ENCODE measurements at places on chromosomes 6 and 20. TPM values are rescaled to one million over a fixed set of nuclear protein-coding genes. Genes with fewer than 3 reads are reported as not detected.

Gene TMC2
- polyA plus RNA-seq, result 0.05 TPM

Gene CGA
- 0.40 TPM for polyA plus RNA-seq

DNA sequence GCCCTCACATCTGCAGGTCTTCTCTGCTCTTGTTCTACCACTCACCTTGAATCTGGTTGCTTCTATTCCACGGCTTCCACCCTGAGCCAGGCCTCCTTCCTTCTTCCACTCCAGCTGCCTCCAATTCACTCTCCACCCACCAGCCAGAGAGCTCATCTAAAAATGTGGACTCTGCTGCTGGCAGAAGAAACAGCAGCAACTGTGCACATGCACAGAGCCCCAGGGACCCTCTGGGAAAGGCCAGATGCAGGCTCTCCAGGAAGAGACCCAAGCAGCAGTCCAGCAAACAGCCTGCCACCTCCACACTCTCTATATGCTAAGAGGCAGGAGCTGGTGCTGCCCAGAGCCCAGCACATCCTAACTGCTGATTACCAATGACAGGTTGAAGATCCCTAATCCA lies 162.6 kb upstream of the TOP1 start:
- peak; percentile 55 for DNase-seq

DNA sequence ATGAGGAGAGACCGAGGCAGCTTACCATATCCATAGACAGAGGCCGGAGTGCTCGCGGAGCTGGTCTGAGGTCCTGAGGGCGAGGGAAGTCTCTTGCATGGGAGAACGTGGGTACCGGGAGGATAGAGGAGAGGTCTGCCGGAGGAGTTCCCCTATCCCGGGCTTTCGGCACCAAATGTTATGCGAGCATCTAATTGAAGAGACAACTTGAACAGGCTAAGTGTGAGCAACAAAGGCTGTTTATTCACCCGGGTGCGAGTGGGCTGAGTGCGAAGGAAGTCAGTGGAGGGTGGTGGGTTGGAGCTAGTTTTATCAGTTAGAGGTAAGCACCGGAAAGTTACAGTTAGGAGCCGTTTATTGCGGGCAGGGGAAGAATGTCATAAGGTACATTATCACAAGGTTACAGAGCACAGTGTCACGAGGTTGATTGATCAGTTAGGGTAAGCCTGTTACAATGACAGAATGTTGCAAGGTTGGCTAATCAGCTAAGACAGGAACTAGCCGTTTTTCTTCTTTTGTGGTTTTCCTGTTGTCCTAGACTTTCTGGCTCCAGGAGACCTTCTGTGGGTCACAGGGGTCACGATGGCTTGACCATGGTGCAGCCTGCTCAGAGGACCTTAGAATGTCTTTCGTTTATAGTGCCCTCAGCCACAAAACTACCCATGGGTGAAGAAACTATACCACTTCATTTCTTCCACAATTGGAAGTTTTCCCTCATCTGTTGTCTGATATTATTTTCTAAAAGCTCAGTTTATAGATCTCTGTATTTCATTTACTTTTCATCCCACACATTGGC lies 746.0 kb upstream of the ADGRB3 start:
- DNase-seq, result no peak

DNA sequence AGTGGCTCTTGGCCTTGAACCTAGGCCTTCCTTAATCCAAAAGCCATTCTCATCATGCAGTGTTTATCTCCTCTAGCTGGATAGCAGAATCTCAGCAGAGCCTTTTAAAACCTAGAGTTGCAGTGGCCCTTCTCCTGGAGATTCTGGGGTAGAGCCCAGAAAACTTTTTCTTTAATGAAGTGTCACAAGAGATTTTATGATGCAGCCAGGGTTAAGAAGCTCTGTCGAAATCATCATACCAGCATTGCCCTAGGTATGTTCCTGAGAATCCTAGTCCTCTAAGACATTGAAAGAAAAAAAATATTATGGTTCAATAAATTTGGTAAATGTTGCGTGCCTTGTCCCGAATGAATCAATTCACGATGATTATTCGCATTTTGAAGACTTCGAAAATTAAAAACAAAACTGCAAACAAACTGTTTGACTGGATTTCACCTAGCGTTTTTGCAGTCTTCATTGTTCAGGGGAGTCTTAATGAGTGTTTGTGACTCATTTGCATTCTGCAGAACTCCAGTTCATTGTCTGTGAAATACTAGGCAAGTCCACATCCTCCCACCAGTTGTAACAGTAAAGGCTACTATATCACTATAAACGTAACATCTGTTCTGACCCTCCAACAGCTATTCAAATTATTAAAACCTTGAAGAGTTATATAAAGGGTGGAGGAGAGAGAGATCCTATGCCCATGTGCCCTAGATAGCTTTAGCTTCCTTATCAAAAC lies 198.6 kb downstream of the UST start:
- DNase-seq, result no peak

DNA sequence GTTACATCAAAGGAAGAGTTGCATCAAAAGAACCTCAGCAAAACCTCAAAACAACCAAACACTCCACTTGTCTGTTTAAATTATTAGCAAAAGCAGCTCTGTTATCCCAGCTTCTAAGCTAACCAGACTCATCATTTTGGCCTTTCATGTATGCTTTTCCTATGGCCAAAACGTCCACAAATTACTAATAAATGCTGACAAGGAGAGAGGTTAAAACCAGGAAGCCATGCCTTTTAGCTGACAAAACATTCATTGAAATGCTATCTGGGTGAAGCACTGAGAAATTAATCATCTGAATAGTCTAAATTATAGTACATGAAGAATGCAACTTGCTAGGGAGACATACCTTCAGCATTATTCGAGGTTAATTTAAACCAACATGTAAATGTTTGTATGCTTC lies 80.6 kb downstream of the LAMA2 start:
- no peak for DNase-seq

- DNase-seq, result no peak
Measured at GRCh38 chr6:5294392-5295211, 33.3 kb downstream of the FARS2 start.

DNA sequence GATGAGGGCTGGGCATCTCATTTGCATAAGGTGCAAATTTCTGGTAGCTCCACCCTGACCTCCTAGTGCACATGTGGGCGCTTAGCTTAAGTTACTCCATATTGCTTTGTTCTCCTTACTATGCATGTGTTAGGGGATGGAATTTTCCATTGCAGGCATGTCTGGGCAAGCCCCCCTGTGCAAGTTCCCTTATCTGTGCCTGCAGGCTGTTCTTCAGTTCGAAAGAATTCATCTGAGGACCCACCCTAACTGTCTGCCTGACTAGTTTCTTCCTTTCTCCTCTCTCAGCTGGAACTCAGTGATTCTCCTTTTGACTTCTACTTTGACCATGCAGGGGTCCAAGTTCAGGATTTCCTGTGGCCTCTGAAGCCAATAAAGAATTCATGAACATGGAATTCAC lies 30.2 kb downstream of the CCDC170 start:
- no peak for DNase-seq

DNA sequence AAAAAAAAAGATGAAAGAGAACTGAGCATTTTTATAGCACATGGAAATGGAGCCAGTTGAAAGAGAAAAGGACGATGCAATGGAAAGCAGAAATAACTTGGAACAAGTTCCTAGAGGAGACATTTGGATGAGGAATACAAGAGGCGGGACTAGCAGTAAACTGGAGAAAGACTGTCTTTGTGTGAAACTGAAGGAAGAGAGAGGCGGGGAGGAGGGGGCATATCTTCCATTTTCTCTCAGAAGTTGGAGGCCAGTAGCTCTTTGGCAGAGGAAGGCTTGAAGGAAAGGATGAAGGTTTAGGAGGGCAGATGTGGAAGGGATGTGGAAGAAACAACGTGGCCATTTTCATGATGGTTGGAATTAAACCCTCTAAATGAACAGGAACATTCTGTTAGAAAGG lies 33.0 kb upstream of the ADGRF1 start:
- peak; percentile 78 for DNase-seq

DNA sequence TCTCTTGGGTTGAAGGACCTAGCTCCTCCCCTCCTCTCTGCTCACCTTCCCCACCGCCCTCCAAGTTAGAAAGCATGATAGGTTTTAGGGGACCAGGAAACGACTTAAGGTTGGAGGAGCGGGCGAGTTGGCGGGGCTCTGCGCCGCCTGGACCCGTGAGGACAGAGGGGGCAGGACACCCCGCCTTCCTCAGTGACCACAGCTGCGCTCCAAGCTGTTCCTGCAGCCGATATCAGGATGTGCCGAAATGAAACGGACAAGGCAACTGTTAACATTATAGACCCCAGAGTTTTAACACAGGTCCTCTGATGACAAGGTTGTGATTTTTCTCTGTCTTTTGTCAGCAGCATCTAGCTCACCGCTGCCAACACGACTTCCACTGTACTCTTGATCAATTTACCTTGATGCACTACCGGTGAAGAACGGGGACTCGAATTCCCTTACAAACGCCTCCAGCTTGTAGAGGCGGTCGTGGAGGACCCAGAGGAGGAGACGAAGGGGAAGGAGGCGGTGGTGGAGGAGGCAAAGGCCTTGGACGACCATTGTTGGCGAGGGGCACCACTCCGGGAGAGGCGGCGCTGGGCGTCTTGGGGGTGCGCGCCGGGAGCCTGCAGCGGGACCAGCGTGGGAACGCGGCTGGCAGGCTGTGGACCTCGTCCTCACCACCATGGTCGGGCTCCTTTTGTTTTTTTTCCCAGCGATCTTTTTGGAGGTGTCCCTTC lies at the start of gene GRM1:
GRM1 (plus strand) TSS at position 212 of the 722 bp plus-strand sequence; CDS start at position 668, 456 bp downstream.
- DNase-seq, result no peak

DNA sequence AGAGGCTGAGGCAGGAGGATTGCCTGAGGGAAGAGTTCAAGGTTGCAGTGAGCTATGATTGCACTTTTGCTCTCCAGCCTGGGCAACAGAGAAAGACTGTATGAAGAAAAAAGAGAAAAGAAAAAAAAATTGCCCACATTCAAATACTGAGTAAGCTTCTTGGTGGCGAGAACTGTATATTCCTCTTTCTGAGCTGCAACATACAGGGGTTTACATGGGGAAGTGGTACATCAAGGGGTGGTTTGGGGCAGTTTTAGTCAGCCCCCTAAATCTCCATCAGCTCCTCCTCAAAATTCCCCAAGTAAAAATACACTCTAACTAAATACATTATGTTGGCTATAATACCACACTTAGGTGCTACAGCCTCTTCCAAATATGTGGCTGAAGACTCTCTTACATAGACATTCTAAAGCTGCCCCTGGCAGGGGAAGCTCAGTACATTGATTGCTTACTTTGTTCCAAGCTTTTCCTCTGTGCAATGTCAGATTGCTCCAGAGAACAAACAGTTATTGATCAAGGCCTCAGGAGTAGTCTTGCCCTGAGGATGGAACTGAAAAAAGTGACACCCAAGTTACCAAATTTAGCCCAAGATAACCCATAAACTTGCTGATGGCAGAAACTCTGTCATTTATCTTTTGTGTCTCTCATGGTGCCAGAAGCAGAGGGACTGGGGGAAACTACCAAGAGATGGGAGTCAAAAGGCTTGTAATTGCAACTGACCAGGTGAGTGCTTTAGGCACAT lies 107.4 kb upstream of the RIPOR2 start:
- DNase-seq, result no peak

Gene CNBD2
- not detected for polyA plus RNA-seq

GRCh38 chr6:79586548-79586947 lies 44.6 kb upstream of the SH3BGRL2 start:
- no peak for DNase-seq

GRCh38 chr6:152054441-152054840 lies 247.0 kb downstream of the ESR1 start:
- no peak for DNase-seq

DNA sequence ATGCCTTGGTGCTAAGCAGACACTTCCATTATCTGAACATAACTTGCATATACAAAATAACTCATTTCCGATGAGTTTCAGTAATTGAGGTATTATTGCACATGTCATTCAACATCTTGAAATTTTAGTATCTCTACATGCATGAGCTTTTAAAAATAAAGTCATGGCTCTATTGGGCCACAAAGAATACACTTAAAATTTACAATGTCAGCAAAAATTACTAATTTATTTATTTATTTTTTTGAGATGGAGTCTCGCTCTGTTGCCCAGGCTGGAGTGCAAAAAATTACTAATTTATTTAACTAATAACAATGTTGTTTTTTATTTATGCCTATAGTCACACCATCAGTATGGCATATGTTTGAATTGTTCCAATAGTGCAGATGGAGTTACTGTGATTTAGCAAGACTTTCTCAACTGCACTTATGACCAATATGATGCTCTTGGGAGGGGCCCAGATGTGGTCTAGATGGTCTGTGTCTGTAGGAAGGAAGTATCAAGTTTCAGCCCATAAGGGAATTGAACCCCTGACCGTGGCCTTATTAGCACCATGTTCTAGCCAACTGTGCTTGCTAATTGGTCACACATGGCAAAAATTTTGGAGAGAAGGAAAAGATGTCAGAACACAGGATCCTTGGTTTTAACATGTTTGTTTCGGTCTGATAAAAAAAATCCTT lies 370.7 kb upstream of the TSHZ2 start:
- DNase-seq, result no peak

DNA sequence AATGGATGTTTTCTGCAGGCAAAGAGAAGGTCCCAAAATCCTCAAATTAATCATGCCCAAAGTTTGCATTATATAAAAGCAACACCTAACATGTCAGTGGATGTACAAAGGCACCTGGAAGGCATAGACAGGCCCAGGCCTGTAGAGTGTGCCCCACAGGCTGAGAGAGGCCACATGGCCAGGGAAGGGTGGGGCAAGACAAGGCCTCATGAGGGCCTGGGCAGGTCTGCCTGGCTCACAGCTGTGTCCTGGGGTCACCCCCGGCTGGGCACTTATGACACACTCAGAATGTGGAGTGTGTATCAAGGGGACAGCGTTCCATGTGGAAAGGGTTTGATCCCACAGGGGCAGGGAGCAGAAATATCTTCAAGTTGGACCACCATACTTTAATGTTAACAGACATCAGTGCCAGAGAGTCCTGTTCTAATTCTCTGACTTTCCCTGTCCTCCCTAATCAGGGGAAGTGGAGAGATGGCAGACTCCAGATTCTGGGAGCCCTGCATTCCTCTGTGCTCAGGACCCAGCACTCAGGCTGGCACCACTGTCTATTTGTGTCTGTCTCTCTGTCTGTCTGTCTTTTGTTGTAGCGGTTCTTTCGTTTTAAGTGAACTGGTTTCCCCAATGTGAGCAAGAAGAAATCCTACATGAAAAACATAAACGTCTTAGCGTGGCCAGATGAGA lies 178.3 kb upstream of the FOXA2 start:
- DNase-seq, result no peak

Gene GPX5
- polyA plus RNA-seq, result not detected

Gene VGLL2
- polyA plus RNA-seq, result 98.0 TPM

DNA sequence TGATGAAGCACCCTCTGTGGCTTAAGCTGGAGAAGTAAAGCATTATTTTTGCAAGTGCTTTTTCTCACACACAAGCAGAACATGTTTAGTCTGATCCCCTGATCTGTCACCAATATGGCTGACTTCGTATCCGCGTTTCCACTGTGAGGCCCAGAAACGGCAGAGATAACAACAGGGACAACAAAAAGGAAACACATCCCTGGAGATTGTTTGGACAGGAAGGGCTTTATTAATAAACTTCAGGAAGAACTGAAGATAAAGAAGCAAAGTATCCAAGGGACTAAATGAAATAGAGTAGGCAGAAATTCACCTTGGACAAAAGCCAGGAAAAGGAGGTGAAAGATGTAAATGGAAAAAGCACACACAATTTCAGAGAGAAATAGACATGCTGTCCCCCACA lies 49.2 kb downstream of the RARS2 start:
- peak; percentile 39 for DNase-seq

GRCh38 chr20:57082357-57082945 lies 184.0 kb downstream of the BMP7 start:
- no peak for DNase-seq

Gene RAD21L1
- not detected for polyA plus RNA-seq

GRCh38 chr6:12301018-12301417 lies 10.9 kb downstream of the EDN1 start:
- DNase-seq, result no peak

Gene ISM1
- polyA plus RNA-seq, result 5.4 TPM
